AML-193 (cell line): ENCODE measurements at places on chromosomes 16 and 17.
A peak's percentile ranks its signal among the peaks of the same experiment; 100 is the strongest.

DNA sequence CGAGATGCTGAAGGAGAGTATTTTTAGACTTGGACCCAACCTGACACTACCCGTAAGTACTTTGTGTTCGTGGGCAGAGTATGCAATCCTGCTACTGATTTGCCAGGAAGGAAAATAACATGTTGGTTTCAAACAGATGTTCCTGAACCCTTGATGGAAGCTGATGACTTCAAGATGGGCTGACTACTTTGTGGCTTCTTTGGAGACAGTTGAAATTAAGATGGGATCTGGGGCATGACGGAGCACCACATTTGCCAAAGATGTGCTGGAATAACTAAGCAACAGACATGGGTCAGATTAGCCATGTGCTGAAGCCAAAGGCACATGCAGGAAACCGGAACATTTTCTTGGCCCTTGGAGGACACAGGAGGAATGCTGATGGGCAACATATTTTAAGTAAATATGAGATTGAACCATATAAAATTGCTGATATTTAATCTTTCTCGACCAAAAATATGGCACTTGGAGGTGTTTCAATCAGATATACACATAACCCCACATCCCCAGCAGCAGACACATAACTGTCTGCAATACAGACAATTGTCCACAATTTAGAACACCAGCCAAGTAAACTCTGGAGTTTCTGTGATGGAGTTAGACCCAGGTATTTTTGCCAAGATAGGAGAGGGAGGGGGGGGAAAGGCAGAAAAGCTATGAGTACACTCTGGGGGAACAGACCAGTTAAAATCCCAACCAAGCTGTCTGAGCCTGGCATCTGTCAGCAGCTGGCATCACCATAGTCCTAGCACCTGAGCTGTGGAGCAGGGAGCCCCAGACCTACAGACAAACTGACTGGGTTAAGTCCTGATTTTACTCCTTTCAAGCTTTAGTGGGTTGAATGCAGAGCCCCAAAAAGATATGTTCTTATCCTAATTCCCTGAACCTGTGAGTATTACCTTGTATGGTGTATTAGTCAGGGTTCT is 329.4 kb upstream of the CDH5 start:
- DNase-seq, result no peak

GRCh38 chr16:65116216-65116615 is 5.6 kb downstream of the CDH11 start:
- DNase-seq, result no peak

DNA sequence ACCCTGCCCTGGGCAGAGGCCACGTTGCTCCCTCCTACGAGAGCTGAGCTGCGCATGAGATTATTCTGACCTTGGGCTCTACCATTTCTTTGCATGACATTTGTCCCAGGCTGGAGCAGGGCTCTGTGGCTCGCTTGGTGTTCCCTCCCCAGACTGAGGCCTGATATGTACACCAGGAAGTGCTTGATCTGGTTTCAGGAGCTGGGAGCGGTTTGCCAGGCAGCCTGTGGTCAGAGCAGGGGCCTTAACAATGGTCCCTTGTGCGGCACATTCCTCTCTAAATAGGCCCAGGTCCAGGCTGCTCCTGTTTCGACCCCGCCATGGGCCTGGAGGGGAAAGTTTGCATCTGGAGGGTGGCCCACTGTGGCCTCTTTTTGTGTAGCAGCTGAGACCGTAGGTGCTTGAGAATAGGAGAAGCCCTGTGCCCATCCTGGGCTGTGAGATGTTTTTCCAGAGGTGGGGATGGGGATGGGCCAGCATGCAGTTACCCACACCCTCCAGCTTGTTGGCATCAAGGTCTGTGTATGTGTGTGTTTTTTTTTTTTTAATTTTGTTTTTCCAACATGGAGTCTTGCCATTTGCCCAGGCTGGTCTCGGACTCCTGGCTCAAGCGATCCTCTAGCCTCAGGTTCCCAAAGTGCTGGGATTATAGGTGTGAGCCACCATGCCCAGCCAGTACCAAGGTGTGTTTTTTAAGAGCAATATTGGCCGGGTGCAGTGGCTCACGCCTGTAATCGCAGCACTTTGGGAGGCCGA is 253.9 kb downstream of the SEC14L1 start:
- no peak for DNase-seq

- no peak for DNase-seq
These were observed 82.2 kb upstream of the ARL4D start for GRCh38 chr17:43316522-43317142.

DNA sequence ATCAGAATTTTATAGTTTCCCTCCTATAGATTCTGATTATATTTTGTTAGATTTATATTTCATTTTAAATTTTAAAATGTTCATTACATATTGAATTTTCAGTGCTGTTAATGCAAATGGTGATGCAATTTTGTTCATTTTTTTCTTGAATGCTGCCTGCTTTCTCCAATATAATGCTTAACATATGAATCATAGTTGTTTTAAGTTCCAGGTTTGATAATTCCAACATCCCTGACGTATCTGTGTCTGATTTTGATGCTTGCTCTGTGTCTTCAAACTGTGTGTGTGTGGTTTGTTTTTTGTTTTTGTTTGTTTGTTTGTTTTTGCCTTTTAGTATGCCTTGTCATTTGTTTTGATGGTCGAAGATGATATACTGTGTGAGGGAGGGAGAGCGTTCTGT is 134.7 kb upstream of the ELAC2 start:
- no peak for DNase-seq

GRCh38 chr16:68994324-68994723 is 111.1 kb upstream of the HAS3 start:
- DNase-seq, result no peak

- DNase-seq, result no peak
These were observed 46.4 kb downstream of the SPOP start for GRCh38 chr17:49631496-49631895.

GRCh38 chr17:78053777-78054468 is 74.6 kb downstream of the TMC6 start:
- no peak for DNase-seq

- no peak for DNase-seq
These were observed 5.8 kb upstream of the MT1B start for GRCh38 chr16:56645838-56646237.

GRCh38 chr16:66948134-66948836 is 12.8 kb upstream of the CES3 start:
- no peak for DNase-seq

- DNase-seq, result no peak
These were observed 6.9 kb upstream of the CHMP6 start for GRCh38 chr17:80984749-80985148.

DNA sequence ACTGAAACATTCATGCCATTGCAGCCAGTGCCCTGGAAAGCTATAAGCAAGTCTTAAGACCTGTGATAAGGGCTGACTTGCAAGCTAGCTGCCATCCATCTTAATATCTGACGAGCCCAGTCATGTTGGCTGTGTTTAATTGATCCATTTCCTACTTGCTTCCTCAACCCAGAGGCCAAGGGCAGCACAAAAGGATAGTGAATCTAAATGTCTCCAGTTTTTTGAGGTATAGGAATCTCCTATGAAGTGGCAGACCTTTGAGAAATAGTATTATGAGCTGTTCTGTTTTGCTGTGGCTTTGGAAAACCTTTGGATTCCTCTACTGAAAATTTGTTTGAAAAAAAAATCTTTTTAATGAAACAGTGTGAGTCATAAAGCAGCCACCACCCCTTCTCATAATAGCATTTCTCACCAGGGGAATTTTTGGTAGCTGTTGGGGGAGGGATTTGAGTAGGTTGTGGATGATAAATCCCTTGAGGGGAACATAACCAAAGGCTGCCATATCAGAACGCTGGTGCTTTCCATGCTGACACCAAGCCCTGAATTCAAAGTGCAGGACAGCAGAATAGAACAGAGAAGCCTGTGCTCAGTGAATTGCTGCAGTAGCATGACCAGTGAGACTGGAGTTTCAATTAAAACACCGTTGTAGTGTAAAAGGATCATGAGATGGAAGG is 12.9 kb downstream of the ZNRF1 start:
- DNase-seq, result no peak

- no peak for DNase-seq
These were observed 7.5 kb upstream of the CEP131 start for GRCh38 chr17:81230043-81230820.

DNA sequence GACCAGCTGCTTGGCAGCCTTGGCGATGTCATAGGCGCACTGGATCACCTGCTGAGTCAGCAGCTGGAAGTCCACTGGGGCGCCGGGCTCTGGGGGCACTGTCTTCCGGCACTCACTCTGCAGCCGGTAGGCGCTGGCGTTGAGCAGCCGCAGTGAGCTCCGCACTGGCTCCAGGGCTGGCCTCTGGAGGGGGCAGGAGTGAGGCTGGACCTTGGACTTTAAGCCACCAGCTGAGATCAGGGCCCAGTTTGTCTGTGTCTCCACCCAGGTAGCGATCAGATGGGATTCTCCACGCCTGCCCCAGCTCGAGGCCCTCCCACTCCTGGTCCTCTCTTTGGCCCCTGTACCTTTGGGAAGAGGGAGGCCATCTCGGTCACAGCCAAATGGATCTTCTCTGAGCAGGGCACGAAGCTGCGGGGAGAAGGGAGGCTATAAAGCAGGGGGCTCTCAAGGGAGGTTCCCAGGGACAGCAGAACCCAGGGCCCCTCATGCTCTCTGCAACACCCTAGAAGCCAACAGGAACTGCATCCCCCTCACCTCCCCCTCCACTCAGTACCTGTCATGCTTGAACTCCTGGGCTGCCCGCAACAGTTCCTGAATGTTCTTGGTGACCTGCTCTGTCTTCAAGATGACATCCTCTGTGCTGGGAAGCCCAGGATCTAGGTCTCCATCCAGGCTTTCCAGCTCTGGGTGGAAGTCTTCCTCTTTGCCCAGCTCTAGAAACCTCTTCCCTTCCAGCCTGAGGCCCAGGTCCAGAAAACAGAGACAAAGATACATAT is 6.4 kb downstream of the TP53I13 start:
- no peak for DNase-seq

DNA sequence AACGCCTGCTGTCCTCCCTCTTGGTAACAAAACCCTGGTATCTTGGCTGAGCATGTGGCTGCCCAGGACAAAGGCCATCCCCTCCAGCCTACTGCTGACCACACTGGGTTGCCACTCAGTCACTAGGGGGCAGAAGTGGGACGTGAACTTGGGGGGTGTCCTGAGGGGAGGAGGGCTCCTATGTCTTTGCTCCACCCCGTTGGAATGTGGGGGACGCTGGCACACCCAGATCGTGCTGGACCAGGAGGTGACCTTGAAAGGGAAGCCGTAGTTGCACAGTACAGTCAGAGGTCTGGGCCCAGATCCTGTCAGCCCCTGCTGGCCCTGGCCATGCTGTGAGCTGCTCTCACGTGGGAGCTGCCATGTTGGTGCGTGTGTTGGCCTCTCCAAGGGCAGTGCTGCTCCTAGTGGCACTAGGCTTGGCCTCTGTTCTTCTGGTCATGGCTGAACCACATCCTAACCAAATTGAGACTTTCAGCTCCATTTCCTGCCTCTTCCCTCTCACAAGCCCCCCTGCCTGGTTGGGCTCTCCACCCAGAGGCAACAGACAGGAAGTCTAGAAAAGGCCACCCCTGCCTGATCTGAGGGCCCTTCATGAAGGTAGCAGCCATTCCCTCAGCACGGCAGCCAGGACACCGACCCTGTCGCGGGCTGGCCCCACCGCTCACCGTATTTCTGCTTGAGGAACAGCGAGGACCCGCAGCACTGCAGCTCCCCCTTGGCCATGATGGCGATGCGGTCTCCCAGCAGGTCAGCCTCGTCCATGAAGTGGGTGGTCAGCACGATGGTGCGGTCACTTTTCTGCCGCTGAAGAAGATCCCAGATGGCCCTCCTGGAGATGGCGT is 29.0 kb upstream of the RNPS1 start:
- peak; percentile 10 for DNase-seq

GRCh38 chr16:81992859-81993258 is 18.4 kb downstream of the SDR42E1 start:
- no peak for DNase-seq

GRCh38 chr16:70803319-70803718 is 2.4 kb upstream of the VAC14 start:
- DNase-seq, result no peak

DNA sequence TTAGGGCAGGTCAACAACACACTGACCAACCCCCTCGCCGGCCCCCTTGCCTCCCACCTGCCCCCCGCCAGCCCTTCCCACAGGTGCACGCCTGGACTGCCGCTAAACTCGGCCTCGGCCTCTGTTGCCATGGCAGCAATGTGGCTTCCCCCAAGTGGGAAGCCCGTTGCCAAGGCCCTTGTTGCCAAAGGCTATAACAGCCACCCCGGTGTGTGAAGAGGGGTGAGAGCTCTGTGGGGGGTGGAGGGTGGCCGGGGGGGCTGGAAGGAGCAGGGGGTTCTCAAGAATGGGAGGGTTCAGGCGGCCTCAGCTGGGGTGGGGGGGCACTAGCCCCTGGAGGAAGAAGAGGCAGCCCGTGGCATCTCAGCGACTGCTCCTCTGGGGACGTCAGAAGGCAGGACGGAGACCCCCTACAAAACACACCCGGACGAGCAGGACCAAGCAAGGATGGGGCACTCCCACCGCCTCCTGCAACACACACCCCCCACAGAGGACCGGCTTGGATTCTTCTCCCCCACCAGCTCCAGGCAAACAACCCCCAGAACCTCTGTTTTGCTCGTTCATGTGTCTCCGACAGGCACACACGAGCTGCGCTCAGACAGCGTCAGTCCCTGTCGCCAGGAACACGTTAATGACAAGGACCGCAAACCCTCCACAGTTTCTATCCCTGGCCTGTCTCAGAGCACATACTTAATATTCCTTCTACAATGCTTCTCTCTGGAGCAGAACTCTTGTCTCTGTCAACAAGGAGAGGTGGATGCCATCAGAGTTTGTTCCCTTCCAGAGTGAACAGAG is 55.7 kb downstream of the ABR start:
- DNase-seq, result no peak

- peak; percentile 36 for DNase-seq
These were observed 25.1 kb downstream of the SMARCE1 start for GRCh38 chr17:40622509-40622928.

- DNase-seq, result no peak
These were observed 66.8 kb downstream of the BCAS3 start for GRCh38 chr17:60744355-60744966.

DNA sequence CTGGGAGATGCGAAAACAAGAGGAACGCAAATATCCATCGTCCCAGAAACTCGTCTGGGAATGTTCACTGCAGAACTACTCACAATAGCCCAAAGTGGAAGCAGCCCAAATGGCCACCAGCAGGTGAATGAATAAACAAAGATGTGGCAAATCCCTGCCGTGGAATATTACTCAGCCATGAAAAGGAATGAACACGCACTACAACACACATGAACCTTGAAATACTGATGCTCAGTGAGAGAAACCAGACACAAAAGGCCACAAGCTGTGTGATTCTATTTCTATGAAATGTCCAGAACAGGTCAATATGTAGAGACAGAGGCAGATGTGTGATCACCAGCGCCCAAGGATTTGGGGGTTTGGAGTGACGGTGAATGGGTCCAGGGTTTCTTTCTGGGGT is 169.8 kb downstream of the IRF8 start:
- DNase-seq, result no peak

- DNase-seq, result no peak
These were observed 8.9 kb downstream of the EME1 start for GRCh38 chr17:50381920-50382319.

DNA sequence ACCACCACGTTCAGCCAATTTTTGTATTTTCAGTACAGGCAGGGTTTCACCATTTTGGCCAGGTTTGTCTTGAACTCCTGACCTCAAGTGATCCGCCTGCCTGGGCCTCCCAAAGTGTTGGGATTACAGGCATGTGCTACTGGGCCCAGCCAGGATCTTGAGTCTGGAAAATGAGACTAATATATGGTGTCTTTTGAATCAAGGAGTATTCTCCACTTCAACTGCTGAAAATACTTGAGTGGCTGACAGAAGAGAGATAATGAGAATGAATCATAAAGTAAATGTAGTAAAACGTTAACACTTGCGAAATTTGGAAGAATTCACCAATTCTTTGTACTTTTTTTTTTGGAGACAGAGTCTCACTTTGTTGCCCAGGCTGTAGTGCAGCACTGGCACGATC is 16.6 kb downstream of the SMYD4 start:
- DNase-seq, result no peak

GRCh38 chr17:63549289-63549945 is 860 bp upstream of the DCAF7 start:
- no peak for DNase-seq
